ENCODE measurements at places on chromosomes 2 and 18.

GRCh38 chr2:23699580-23699925, 227.4 kb downstream of the ATAD2B start:
- no peak for DNase-seq

DNA sequence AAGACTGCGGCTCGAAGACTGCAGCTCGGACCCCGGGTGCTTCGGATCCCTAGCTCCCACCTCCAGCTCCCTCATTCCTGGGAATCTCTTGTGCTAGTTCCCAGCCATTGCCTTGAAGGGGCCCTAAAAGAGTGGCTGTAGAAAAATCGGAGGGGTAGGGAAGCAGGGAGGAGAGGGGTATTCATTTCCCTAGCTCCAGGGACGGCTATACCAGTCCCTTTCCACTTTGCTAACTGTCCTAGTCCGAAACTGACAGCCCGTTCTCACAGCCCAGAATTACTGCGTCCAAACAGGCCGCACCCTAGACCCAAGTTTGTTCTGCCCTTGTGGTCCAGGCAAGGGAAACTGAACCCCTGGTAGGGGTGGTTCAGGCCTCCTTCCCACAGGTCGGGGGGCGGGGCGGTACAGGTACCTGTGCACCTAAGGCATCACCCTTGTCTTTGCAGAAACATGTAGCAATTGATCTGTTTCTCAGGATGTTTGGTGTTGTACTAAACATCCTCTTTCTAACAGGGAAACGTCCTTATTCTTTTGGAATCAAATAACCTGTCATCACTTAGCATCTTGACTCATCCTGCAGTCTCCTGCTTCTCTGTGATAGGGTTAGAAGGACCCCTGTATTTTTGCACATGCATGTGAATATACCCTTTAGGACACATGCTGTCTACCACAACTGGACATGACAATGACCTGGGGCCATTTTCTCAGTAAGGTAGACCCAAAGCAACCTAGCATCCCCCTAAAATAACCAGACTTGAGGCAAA, 4.0 kb downstream of the EMX1 start:
- peak; percentile 18 for DNase-seq

GRCh38 chr2:168971261-168971660, 59.9 kb downstream of the ABCB11 start:
- no peak for DNase-seq

- DNase-seq, result no peak
Observed at GRCh38 chr2:62150597-62151305, 45.2 kb upstream of the B3GNT2 start.

DNA sequence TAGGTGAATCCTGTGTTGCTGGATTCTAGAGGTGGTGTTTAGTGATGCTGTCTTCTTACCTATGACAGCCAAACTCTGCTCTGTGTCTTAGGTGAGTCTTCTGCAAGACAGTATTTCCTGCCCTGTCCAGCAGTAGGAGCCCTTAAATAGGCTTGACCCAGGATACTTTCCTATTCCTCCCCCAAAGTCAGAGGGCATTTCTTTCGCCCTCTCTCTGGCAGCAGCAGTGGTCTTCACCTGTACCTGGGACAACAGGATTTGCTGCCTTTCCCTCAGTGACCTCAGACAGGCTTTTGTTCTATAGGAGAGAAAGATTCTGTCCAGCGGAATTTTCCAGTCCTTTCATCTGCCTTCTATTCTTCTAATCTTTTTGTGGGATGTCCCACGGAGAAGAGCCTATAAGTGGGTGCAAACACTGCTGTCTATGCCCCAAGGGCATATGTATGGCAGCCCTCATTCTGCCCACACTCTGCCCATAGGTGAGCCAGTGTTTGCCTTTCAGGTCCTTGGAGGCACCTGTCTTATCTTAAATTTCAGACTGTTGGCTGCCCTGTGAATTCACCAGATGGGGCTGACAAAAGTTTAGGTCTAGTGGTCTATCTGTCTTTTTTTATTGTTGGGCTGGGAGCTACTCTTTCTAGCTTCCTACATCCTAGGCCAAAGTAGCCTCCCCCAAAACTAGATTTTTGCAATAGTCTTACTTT, 177.3 kb upstream of the SPOPL start:
- DNase-seq, result no peak

- DNase-seq, result peak; percentile 2
Observed at GRCh38 chr2:238081561-238081960, 18.6 kb upstream of the ESPNL start.

- no peak for DNase-seq
Observed at GRCh38 chr2:71813807-71814470, 333.7 kb downstream of the CYP26B1 start.

- DNase-seq, result no peak
Observed at GRCh38 chr2:111194835-111195621, 74.3 kb downstream of the BCL2L11 start.

DNA sequence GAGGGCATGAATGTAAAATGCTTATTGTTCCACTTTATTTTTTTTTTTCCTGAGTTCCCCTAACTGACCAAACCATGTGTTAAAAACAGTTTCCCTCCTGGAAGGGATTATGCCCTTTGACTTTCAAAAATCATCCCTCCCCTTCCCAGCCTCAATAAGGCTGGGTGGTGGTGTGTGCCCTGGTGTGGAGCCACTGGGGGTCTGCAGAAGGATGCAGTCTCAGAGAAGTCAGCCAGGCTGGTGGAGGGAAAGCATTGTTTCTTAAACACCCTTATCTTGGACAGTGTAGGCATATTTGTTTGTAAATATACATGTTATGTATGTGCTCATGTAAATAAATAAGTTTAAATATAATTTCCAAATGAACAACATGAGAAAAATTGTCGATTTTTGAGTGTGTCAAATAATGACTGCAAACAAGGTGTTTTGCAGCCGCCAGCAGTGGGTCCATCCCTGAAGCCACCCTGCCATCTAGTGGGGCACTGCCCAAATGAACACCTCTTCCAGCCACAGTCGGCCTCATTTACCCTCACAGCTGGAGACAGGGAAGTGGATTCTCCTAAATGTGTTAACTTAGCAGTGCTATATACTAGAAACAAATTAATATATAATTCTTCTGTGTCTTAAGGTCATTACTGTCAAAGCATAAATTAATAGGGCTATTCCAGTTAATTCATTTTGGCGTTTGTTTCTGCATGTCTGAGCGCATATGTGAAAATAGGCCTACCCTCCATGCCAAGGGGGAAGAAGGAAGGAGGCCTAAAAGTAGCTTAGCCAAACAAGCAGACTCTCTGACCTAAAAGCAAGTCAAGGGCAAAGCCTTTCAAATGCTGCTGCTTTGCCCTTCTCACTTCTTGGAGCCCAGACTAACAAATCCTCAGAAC, 209.6 kb upstream of the PIK3C3 start:
- DNase-seq, result peak; percentile 30

DNA sequence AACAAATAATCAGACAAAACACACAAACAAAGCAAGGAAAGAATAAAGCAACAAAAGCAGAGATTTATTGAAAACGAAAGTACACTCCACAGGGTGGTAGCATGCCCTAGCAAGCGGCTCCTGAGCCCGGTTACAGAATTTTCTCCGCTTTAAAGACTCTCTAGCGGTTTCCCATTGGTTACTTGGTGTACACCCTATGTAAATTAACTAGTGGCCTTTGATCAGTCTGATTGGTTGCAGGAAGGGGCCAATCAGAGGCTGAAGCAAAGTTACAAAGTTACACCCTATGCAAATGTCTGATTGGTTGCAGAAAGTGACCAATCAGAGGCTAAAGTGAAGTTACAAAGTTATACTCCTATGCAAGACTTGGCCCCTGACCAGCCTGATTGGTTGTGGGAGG, 242.9 kb downstream of the LDLRAD4 start:
- no peak for DNase-seq

- DNase-seq, result no peak
Observed at GRCh38 chr2:99864561-99865553, 277.5 kb downstream of the AFF3 start.

DNA sequence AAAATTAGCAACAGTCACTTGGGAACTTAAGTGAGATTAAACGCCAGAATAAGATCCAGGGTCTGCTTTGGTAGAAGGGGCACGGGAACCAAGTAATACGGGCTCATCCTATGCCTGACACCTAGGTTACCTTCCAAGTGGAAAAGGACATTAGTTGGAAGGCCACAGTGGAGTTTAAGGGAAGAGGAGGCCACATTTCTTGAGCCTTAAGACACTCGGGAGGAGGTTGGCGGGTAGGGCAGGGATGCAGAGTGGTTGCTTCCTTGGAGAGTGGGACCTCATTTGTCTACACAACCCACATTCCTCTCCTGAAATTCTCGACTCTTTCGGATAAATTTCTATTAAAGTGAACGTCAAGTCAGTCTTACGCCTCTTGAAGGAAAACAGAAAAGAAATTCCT, 510 bp upstream of the DNAH6 start:
- no peak for DNase-seq

GRCh38 chr2:40877734-40878288, 425.9 kb upstream of the SLC8A1 start:
- no peak for DNase-seq

GRCh38 chr2:202628646-202629198, 6.0 kb upstream of the FAM117B start:
- no peak for DNase-seq

GRCh38 chr2:109428281-109428680, 185.5 kb downstream of the SEPTIN10 start:
- DNase-seq, result no peak

DNA sequence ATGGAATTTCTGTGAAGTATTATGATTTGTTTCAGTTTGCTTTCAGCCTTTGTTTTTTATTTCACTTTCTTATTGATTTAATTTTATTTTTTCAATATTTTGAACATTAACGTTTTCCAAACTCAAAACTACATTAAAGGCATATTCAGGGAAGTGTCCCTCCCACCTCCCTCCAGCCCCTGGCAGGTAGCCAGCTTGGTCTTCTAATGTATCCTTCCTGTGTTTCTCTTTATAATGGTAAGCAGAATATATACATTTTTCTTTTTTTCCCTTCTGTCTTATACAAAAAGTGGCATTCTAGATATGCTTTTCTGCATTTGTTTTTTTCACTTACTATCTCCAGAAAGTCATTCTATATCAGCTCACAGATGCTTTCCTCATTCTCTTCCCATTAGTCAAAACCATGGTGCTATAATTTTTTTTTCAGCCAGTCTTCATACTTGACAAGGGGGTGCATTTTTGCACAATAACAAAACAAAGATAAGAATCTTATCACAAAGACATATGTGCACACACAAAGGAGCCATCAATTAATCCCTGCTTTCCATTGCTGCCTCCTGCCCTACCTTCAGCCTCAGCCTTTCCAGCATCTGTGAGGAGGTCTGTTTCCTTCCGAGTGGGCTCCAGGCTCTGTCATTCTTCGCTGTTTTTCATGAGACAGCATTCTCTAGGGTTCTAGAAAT, 33.7 kb upstream of the TMEM177 start:
- DNase-seq, result no peak

- no peak for DNase-seq
Observed at GRCh38 chr2:142617461-142617860, 260.0 kb upstream of the KYNU start.

DNA sequence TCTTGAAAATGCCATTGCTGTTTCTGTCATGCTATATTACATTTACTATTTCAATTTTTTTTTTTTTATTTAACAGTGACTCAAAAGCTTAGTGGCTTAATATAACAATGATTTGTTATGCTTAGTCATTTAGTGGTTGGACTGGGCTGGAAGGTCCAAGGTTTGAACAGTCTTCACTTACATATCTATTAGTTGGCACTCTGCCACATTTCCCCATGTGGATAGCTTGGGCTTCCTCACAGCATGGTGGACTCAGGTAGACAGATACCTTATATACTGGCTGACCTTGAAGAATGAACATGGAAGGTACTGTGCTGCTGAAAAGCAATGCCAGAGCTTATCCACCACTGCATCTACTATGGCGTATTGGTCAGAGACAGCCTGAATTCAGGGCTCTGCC, 909.5 kb upstream of the SOX11 start:
- no peak for DNase-seq

DNA sequence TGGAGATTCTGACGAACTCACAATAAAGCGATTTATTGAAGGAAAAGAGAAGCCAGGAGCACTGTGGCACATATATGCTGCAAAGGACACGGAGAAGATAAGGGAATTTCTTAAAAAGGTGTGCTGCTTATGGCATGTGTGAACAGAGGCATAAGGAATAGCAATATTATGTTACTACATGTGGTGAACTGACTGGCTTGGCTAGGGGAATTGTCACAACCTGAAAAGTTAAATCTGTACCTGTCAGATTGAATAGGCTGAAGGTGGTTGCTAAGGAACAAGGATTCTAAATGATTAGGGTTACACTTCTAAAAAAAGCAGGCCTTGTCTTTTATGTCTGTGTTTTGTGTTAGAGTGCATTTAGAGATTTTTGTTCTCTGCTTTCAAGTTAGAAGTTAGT, 48.4 kb downstream of the KDM3A start:
- DNase-seq, result no peak

DNA sequence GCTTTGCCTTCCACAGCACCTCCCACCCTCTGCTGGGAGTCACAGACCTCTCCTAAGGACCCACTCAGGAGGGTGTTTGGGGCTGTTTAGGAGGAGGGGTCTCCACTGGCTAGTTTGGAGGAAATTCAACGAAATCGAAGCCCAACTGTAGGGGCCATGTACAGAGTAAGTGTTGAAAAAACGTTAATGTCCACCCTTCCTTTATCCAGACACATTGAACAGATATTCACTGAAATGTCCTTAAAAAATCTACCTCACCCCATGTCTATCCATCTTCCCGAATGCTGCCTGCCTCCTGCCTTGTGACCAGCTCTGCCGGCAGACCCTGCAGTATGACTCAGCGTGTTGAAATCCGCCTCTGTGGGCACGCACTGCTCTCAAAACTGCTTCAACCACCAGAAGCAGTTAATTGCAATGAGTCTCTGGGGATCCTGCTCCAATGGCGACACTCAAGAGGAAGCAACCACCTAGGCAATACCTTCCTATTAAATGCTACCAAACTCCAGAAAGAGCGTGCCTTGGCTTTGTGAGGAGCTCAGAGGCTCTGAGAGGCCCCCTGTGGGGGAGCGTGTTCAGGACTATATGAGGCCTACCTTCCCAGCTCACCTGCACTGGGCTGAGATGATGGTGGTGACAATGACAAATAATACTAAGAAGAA, 61.4 kb upstream of the RTN4 start:
- no peak for DNase-seq

- DNase-seq, result no peak
Observed at GRCh38 chr18:3649633-3650426, 199.9 kb downstream of the TGIF1 start.

GRCh38 chr2:42117182-42117579, 52.0 kb upstream of the EML4 start:
- DNase-seq, result no peak
